ENCODE measurements at places on chromosomes 7 and 10.

DNA sequence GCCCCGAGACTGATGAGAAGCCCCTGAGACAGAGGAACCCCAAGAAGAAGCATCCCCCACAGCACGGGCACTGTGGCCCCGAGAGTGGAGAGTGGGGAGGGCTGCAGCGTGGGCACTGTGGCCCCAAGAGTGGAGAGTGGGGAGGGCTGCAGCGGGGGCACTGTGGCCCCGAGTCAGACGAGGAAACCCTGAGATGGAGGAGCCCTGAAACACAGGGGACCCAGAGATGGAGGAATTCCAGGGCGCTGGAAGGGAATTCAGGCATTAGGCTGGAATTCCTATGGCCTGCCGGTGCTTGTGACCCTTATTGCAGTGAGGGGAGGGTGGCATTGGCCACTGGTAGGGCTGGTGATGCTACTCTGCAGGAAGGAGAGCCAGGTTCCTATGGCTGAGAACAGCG, 168.6 kb upstream of the SHH start:
- DNase-seq: no peak

- no peak for DNase-seq
Observed at GRCh38 chr7:108261560-108262255, 131.5 kb upstream of the LAMB4 start.

GRCh38 chr7:9391221-9391620, 957.8 kb downstream of the NXPH1 start:
- no peak for DNase-seq

- DNase-seq: no peak
Observed at GRCh38 chr7:112449353-112449752, 907 bp upstream of the IFRD1 start.

DNA sequence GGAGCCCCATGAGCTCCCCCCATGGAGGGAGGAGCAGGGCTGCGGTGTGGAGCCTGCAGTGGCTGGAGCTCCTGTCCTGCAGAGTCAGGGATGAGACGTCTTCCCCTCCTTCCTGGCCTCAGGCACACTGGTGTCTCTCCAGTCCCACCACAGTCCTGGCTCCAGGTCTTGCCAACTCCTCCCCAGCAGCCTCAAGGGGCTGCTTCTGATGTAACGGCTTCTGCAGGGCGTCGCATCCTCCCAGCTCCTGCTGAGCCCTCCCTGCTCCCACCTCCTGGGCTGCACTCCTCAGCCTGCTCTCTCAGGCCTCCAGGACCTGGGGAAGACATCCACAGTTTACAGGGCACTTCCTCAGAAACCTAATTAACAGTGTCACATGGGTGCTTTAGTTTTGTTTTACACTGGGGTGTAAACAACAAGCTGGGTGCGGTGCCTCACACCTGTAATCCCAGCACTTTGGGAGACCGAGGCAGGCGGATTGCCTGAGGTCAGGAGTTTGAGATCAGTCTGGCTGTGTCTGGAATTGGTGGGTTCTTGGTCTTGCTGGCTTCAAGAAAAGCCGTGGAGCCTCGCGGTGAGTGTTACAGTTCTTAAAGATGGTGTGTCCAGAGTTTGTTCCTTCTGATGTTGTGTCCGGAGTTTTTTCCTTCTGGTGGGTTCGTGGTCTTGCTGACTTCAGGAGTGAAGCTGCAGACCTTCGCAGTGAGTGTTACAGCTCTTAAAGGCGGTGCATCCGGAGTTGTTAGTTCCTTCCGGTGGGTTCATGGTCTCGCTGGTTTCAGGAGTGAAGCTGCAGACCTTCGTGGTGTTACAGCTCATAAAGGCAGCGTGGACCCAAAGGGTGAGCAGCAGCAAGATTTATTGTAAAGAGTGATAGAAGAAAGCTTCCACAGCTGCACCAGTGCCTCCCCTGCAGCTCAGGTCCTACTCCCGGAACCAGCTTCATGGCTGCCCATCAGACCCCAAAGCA, 95.0 kb downstream of the PAXIP1 start:
- no peak for DNase-seq

GRCh38 chr10:126459032-126459831, 71.0 kb upstream of the ADAM12 start:
- no peak for DNase-seq

DNA sequence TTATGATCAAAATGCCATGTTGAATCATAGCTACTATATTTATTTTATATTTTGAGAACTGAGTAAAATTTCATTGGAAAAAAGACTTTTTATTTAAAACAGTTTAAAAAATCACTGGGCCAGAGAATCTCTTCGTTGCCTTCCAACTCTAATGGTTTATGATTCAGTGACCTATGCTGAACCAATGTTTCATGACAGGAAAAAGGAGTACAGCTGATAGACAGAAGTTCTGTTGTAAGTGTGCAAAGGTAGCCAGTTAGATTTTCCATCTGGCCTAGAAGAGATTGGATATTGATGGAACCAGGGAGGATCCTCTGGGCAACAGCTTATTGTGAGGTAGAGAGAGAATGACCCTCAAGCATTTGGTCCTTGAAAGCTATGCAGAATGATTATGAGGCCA, 745.8 kb downstream of the SUGCT start:
- DNase-seq: no peak

All from urinary bladder (tissue), 4 donors.